ENCODE measurements at places on chromosomes 4 and X.

DNA sequence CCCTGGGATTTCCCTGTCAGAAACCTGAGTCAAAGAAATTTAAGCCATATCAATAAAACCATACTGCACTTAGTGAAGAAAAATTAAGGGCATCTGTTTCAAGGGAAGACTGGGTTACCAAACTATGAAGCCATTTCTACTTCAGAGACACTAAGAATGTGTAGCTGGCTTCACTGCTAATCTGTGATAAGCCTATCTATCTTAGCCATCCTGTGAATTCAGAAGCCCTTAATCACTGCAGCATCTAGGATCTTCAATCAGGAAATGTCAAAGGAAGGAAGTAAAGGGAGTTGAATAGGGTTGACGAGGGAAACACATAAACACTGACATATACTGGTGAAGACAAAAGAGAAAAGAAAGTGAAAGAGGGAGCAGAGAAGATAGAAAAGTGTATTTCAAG, 777.6 kb upstream of the DIAPH2 start:
- DNase-seq = no peak

DNA sequence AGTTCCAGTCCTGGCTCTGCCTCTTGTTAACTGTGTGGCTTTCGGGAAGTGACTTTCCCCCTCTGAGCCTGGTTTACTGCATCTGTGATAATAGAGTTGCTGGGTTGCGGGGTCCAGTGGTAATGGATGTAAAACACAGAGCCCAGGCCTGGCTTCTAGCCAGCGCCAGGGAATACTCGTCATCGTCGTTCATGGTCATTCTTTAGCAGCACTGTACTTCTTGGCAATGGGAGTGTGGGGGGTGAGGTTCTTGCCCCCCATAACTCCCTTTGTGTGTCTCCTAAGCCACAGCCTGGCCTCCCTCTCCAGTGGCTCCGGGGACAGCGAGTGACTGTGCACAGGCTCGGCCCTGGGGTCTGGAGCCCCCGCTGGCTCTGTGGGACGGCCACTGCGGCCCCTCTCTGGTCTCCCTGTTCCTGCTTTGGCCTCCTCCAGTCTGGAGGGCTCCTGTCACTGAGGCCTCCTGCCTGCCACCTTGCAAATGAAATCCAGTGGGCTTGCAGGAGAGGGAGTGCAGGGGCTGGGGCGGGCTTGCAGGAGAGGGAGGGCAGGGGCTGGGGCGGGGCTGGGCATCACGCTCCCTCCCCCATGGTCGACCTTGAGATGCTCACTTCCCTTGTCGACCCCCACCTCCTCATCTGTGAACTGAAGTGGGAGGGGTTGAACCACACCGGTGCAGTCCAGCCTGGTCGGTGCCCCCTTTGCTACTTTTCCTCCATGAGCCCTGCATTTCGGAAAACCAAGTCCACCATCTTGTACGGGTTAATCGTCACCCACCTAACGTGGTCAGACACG, 13.2 kb downstream of the PSAPL1 start:
- DNase-seq = no peak

- no peak for DNase-seq
These were observed 440.0 kb upstream of the IGFBP7 start for GRCh38 chr4:57550198-57550597.

- no peak for DNase-seq
These were observed 493.4 kb downstream of the IQCM start for GRCh38 chr4:149322203-149322602.

DNA sequence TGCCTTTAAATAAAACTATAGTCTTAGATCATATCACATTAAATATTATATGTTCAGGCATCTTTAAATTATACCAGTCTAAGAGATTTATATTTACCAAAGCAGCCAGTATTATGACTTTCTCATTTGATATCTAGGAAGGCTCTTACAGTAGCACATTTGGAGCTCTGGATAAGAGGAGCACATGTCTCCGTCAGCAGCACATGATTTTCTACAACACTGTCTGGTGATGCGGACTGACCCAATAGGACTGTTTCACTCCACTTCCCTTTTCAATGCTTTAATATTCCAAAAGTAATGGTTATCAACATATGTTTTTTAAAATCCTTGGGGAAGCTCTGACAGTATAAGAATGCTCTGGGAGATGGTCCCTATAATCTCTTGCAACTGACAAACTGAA, 61.5 kb downstream of the HAUS3 start:
- no peak for DNase-seq

DNA sequence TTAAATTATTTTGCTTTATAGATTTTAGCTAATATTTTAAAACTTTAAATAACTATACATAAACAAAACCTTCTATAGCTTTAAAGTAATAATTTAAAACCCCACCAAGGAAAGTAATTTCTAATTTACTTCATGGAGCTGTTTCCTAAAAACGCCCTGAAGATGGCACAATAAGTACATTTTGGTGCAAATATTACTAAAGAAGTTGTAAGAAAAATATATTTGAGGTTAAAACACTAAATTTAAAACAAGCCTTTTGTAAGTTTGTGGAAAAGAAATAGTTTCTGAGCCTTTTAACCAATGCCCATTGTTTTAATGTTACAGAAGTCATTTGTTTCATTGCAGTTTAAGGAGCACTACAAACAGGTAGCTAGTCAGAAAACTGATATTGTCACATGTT, 137.4 kb upstream of the AGA start:
- DNase-seq = no peak

GRCh38 chrX:46554942-46555341, 9.7 kb upstream of the ZNF674 start:
- DNase-seq = no peak

- DNase-seq = no peak
These were observed 155.6 kb downstream of the LRBA start for GRCh38 chr4:150859453-150859852.

- DNase-seq = no peak
These were observed 47.7 kb downstream of the TIGD2 start for GRCh38 chr4:89158884-89159503.

GRCh38 chr4:164027805-164028204, 533.3 kb downstream of the TMA16 start:
- DNase-seq = no peak

- DNase-seq = no peak
These were observed 34.6 kb upstream of the TBC1D9 start for GRCh38 chr4:140790765-140791164.

DNA sequence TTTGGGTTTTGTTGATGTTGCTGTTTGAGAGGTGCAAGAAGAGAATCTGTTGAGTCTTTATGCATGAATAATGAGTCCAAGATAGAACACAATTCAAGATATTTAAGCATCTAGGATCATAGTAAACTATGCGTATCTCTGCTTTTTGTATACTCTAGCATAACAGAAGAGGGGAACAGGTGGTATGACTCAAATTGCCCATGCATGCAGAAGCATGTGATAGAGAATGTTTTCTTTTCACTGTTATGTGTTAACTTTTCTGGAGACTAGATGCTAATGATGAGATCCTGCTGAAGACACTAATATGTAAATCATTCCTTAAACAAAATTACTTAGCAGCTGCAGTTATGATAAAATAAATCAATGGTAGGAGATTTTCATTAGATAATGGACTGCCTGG, 165.3 kb upstream of the FTHL17 start:
- no peak for DNase-seq

DNA sequence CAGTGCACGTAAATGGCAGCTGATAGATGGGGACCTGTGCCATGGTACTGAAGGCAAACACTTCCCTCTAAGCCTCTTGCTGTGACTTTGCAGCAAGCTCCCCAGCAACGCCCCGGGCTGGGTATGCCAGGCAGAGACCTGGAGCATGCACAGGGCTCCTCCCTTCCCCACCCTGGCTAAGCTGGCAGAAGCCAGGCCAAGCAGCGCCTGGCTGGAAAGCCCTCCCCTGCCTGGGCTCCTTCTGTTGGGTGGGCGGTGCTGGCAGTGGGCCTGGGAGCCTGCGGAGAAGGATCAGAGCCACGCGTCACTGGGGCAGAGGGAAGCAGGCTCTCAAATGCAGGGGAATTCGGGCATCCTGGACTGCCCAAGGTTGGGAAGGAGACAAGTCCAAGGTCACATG, 3.6 kb downstream of the ATP2B3 start:
- DNase-seq = no peak

DNA sequence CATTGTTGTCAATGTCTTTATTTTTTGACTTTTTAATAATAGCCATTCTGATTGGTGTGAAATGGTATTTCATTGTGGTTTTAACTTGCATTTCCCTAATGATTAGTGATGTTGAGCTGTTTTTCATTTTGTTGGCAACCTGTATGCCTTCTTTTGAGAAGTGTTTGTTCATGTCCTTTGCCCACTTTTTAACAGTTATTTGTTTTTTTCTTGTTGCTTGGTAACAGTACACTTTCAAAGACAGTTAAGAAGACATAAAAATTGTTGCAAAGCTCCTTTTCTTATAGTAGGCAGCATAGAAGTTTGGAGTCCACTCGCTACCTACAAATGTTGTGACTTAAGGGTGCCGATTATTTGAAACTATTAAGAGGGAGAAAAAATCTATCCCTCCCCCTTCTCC, 48.7 kb upstream of the SLC7A11 start:
- DNase-seq = no peak

DNA sequence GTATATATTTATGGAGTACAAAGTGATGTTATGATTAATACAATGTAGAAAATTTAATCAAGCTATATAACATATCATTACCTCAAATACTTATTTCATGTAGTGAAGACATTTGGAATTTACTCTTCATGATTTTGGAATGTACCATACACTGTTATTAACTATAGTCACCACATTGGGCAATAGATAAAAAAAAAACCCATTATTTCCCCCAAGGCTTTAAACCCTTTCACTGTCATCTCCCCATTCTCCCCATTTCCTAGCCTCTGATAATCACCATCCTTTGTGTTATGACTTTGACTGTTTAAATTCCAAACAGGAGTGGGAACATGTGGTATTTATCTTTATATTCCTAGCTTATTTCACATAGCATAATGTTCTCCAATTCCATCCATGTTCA, 2189.1 kb upstream of the AGA start:
- no peak for DNase-seq

- no peak for DNase-seq
These were observed 642.9 kb downstream of the STPG2 start for GRCh38 chr4:97500423-97500822.

DNA sequence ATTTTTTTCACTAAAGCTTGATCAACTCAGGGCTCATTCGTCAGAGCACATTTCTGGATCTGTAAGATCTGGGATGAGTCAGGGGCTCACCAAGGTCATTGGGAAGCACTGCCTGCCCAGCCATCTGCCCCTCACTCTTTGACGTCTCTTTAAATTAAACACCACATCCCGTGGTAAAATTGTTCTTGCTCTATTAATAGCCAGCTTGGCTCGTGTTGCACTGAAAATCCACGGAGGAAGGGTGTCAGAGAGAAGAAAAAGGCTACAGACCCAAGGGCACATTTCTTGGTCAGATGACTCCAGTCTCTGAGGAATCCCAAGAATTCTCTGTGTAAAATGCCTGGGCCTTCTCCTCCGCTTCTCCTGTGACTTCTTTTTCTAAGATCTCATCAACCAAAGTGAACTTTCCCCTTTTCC, 45.7 kb upstream of the GATB start:
- DNase-seq = no peak

Measured in stimulated activated CD4-positive, alpha-beta T cell treated with anti-CD3 and anti-CD28 coated beads, Interleukin-2, amount 100 ng/mL, for 24 hours (primary cell).